Prostate gland (tissue), 2 donors: ENCODE measurements at places on chromosomes 1 and 21. TPM values are rescaled to one million over a fixed set of nuclear protein-coding genes. Genes with fewer than 3 reads are reported as not detected.

- DNase-seq = no peak
- no peaks in the 10 kb centered on the region for H3K27me3 ChIP-seq
- no peak overlapping the region for H3K4me3 ChIP-seq
- H3K27ac ChIP-seq = no peak overlapping the region
- no peaks in the 10 kb centered on the region for H3K4me1 ChIP-seq
These were observed 522.9 kb downstream of the LRRIQ3 start for GRCh38 chr1:73674945-73675561.

DNA sequence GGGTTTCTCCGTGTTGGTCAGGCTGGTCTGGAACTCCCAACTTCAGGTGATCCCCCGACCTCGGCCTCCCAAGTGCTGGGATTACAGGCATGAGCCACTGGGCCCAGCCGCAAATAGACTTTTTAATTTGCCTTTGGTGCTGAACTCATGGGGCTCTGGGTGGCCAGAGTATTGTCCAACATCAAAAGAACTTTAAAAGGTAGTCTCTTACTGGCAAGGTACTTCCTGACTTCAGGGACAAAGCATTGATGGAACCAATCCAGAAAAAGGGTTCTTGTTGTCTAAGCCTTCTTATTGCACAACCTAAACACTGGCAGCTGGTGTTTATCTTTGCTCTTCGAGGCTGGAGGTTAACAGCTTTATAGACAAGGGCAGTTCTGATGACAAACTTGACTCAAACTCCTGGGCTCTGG lies 3.8 kb upstream of the KTI12 start:
- H3K4me3 ChIP-seq = no peak overlapping the region
- DNase-seq = peak; percentile 36
- peaks cover under 1% of the 10 kb centered on the region for H3K4me1 ChIP-seq
- H3K27ac ChIP-seq = no peak overlapping the region
- H3K36me3 ChIP-seq = no peaks in the 10 kb centered on the region

DNA sequence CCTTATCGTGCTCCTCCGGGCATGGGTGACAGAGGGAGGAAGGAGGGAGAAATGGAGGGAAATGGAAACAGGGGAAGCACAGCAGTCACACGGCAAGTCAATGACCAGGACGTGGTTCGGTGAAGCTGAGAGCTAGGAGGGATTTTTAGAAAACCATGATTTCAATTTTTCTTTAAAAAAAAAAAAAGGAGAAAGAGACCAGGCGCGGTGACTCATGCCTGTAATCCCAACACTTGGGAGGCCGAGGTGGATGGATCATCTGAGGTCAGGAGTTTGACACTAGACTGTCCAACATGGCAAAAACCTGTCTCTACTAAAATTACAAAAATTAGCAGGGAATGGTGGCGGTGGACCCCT lies 776 bp upstream of the TNFRSF9 start:
- no peaks in the 10 kb centered on the region for H3K27me3 ChIP-seq
- no peaks in the 10 kb centered on the region for H3K4me1 ChIP-seq
- H3K36me3 ChIP-seq = no peaks in the 10 kb centered on the region
- H3K27ac ChIP-seq = no peak overlapping the region

DNA sequence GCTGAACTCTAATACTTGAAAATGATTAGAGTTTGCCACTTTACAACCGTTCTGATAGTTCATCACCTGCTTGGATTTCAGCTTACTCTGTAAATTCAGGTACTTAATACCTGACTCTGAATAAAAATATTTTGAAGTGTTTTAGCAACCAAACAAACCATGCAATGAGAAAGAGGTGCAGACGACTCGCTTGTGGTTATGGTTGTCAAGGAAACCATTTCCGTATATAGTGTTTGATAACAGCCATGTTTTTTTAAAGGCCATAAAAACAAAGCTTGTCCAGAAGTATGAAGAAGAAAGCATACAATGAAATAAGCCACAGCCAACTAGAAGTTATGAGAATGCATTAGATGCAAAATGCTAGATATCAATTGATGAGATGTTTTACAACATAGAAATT lies 167.2 kb upstream of the HMCN1 start:
- no peak overlapping the region for H3K4me3 ChIP-seq
- no peaks in the 10 kb centered on the region for H3K36me3 ChIP-seq
- DNase-seq = no peak

- H3K4me1 ChIP-seq = peaks cover 5% of the 10 kb centered on the region
- H3K36me3 ChIP-seq = no peaks in the 10 kb centered on the region
- no peak overlapping the region for H3K4me3 ChIP-seq
- no peak for DNase-seq
These were observed 23.8 kb downstream of the PMVK start for GRCh38 chr1:154912755-154913154.

Gene ZC3H12A
- total RNA-seq = 74.4 TPM

Gene TOR1AIP1
- 86.4 TPM for total RNA-seq

Gene AJAP1
- 6.7 TPM for total RNA-seq

Gene HSF2BP
- total RNA-seq = 7.0 TPM

Gene MPZ
- 2.2 TPM for total RNA-seq

Gene LCE2C
- not detected for total RNA-seq
